ENCODE measurements at places on chromosomes 1 and 21. TPM values are rescaled to one million over a fixed set of nuclear protein-coding genes. Genes with fewer than 3 reads are reported as not detected.

F13B gene
- total RNA-seq: not detected

- H3K27ac ChIP-seq: no peak overlapping the region
- H3K27me3 ChIP-seq: no peaks in the 10 kb centered on the region
- H3K4me1 ChIP-seq: no peaks in the 10 kb centered on the region
- H3K4me3 ChIP-seq: no peak overlapping the region
Measured at GRCh38 chr1:82139751-82140468, 339.2 kb downstream of the ADGRL2 start.

GRCh38 chr1:198520524-198521254 is 19.8 kb downstream of the ATP6V1G3 start:
- H3K27me3 ChIP-seq: no peaks in the 10 kb centered on the region
- DNase-seq: no peak
- no peaks in the 10 kb centered on the region for H3K36me3 ChIP-seq

GRCh38 chr1:24972221-24972914 is 42.3 kb upstream of the RUNX3 start:
- peak overlapping the region; percentile 55 for H3K27ac ChIP-seq
- H3K27me3 ChIP-seq: peaks cover 3% of the 10 kb centered on the region
- H3K4me3 ChIP-seq: no peak overlapping the region
- peaks cover 5% of the 10 kb centered on the region for H3K36me3 ChIP-seq

DNA sequence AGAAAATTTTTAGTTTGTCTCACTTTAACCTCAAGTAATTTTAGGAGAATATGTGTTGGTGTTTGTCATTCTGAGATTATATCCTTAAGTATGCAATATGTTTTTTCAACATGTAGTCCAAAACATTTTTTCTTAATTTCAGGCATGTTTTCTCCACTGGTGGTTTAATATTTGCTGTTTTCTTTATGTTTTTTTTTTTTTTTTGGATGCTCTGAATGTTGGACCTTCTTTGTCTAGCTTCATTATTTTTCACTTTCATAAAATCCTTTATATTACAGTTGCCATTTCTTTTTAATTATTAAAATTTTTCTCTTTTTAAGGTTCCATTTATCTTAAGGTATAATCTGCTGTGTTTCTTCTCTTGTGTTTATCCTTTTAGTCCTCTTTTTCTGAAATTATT is 342.2 kb upstream of the DUSP10 start:
- H3K27ac ChIP-seq: no peak overlapping the region
- H3K27me3 ChIP-seq: no peaks in the 10 kb centered on the region
- no peak overlapping the region for H3K4me3 ChIP-seq
- no peaks in the 10 kb centered on the region for H3K36me3 ChIP-seq
- peaks cover 2% of the 10 kb centered on the region for H3K4me1 ChIP-seq

DNA sequence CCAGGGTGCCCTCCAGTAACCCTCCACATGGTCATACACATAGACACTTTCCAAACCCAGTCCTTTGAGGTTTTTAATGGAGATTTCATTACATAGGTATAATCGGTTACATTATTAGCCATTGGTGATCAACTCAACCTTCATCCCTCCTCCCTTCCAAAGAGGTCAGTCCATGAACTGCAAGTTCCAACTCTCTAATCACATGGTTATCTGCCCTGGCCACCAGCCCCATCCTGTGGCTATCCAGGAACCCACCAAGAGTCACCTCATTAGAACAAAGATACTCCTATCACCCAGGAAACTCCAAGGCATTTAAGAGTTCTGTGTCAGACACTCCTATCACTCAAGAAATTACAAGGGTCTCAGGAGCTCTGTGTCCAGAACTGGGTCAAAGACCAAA is 12.2 kb downstream of the ATP1A4 start:
- peaks cover 2% of the 10 kb centered on the region for H3K4me1 ChIP-seq
- H3K36me3 ChIP-seq: no peaks in the 10 kb centered on the region
- H3K27me3 ChIP-seq: no peaks in the 10 kb centered on the region
- no peak overlapping the region for H3K27ac ChIP-seq
- H3K4me3 ChIP-seq: no peak overlapping the region
- DNase-seq: no peak

NTMT2 gene
- total RNA-seq: not detected

GRCh38 chr1:183289051-183289496 is 103.0 kb downstream of the LAMC2 start:
- H3K27ac ChIP-seq: no peak overlapping the region
- DNase-seq: no peak
- no peak overlapping the region for H3K4me3 ChIP-seq
- no peaks in the 10 kb centered on the region for H3K36me3 ChIP-seq

GRCh38 chr1:153832293-153832692 is 57.1 kb downstream of the SLC27A3 start:
- no peak overlapping the region for H3K27ac ChIP-seq
- no peaks in the 10 kb centered on the region for H3K27me3 ChIP-seq
- H3K36me3 ChIP-seq: peaks cover 12% of the 10 kb centered on the region
- peaks cover 6% of the 10 kb centered on the region for H3K4me1 ChIP-seq
- DNase-seq: no peak
- no peak overlapping the region for H3K4me3 ChIP-seq

GRCh38 chr1:79353224-79353623 is 346.7 kb upstream of the ADGRL4 start:
- H3K27me3 ChIP-seq: no peaks in the 10 kb centered on the region
- no peak overlapping the region for H3K27ac ChIP-seq
- no peak for DNase-seq
- H3K36me3 ChIP-seq: no peaks in the 10 kb centered on the region
- H3K4me1 ChIP-seq: no peaks in the 10 kb centered on the region

GRCh38 chr1:110786802-110787327 is 86.1 kb upstream of the CD53 start:
- H3K27ac ChIP-seq: no peak overlapping the region
- H3K36me3 ChIP-seq: no peaks in the 10 kb centered on the region
- H3K4me1 ChIP-seq: no peaks in the 10 kb centered on the region
- no peak for DNase-seq

DNA sequence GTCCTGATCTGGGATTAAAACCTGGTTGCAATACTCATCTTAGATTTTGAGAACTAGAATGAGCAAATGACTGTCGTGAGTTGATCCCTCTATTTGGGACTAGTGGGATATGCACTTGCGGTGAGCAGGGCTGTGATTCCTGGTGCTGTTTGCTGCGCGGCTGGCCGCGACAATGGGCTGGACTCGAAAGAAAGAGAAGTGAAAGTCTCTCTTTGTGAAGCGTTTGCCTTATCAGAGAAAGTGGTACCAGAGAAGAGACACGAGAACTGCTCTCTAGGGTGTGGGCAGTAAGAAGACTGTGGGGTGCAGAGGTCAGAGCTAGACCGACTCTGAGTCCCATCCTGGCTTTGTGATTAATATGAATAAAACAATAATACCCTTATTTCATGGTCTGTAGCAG is 8.6 kb downstream of the ST6GALNAC3 start:
- H3K27me3 ChIP-seq: no peaks in the 10 kb centered on the region
- H3K27ac ChIP-seq: peak overlapping the region; percentile 63
- DNase-seq: no peak
- H3K36me3 ChIP-seq: no peaks in the 10 kb centered on the region
- no peak overlapping the region for H3K4me3 ChIP-seq
- peaks cover 76% of the 10 kb centered on the region for H3K4me1 ChIP-seq

DNA sequence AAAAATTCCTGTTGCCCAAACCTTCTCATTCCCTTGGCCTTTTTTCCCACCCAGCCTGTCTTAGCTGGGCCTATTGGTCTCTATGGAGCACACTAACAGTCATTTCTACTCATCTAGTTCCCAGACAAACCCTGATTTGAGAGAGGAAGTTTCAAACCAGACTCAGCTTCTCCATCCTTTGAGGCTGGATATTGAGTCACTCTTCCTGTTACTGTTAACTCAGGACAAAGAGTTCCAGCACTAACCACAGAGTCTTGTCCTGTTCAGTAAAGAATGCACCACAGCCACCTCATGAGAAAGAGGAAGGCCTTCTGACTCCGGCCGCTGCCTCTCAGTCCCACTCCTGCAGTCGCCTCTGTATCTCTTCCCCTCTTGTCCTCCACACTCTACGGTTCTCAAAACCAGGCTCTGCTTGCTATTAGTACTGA is 137.8 kb downstream of the PTPRC start:
- H3K4me3 ChIP-seq: no peak overlapping the region
- DNase-seq: no peak
- peaks cover 7% of the 10 kb centered on the region for H3K4me1 ChIP-seq
- no peaks in the 10 kb centered on the region for H3K27me3 ChIP-seq
- H3K36me3 ChIP-seq: no peaks in the 10 kb centered on the region

- no peak for DNase-seq
- no peaks in the 10 kb centered on the region for H3K27me3 ChIP-seq
- no peak overlapping the region for H3K4me3 ChIP-seq
- H3K4me1 ChIP-seq: peaks cover 7% of the 10 kb centered on the region
- H3K27ac ChIP-seq: peak overlapping the region; percentile 7
Measured at GRCh38 chr1:9332513-9333143, 39.9 kb downstream of the SPSB1 start.

DNA sequence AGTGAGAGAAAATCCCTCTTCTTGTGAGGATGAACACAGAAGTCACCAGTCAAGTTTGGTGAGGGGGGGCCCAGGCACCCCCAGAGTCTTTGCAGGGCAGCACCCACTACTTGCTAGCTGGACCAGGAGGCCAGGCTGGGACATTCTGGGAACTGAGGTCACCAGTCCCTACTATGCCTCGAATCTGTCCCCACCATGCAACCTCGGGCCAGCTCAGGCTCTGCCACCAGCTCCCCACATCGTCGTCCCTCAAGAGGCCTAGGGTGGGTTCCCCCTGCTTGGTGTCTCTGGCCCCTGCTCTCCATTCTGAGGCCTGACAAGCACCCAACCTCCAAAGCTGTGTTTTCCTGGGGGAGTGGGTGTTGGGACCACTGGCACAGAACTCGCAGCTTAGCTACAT is 22.2 kb upstream of the ZNF678 start:
- peaks cover 7% of the 10 kb centered on the region for H3K36me3 ChIP-seq
- H3K4me3 ChIP-seq: peak overlapping the region; percentile 58
- no peaks in the 10 kb centered on the region for H3K27me3 ChIP-seq
- no peak overlapping the region for H3K27ac ChIP-seq
- peaks cover 8% of the 10 kb centered on the region for H3K4me1 ChIP-seq
- DNase-seq: no peak

DNA sequence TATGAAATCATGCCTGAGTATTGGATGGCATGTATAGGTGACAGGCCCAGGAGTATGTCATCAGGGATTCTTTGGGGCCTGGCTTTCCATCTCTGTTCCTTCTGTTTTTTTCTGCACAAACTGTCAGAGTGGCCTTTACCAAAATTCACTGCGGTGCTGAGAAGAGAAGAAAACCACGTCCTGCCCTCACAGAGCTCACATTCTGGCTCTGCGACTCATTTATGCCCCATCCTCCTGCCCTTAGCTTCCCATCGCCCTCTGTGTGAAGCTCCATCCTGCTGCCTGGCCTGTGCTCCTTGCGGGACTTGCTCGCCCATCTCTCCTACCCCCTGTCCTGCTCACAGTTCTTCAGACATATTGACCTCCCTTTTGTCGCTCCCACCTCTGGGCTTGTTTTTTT is 73.4 kb downstream of the HUNK start:
- H3K4me3 ChIP-seq: no peak overlapping the region
- no peak for DNase-seq
- no peaks in the 10 kb centered on the region for H3K27me3 ChIP-seq
- H3K4me1 ChIP-seq: peaks cover 63% of the 10 kb centered on the region

GRCh38 chr1:217983051-217983375 is 302.1 kb upstream of the RRP15 start:
- H3K27ac ChIP-seq: no peak overlapping the region
- H3K27me3 ChIP-seq: peaks cover 18% of the 10 kb centered on the region
- DNase-seq: no peak
- no peaks in the 10 kb centered on the region for H3K36me3 ChIP-seq

AMY1C gene
- not detected for total RNA-seq

- no peak for DNase-seq
- no peak overlapping the region for H3K27ac ChIP-seq
- H3K36me3 ChIP-seq: no peaks in the 10 kb centered on the region
- no peaks in the 10 kb centered on the region for H3K4me1 ChIP-seq
Measured at GRCh38 chr1:3093898-3094626, 25.1 kb downstream of the PRDM16 start.

TMPRSS2 gene
- 1.3 TPM for total RNA-seq

TFF2 gene
- not detected for total RNA-seq

SRP9 gene
- total RNA-seq: 251 TPM

- DNase-seq: no peak
- peaks cover 5% of the 10 kb centered on the region for H3K27me3 ChIP-seq
- H3K27ac ChIP-seq: no peak overlapping the region
- H3K4me3 ChIP-seq: no peak overlapping the region
Measured at GRCh38 chr21:26956813-26957212, 10.1 kb downstream of the ADAMTS5 start.

GRCh38 chr1:12124693-12125421 is 41.9 kb upstream of the TNFRSF1B start:
- peaks cover 6% of the 10 kb centered on the region for H3K4me1 ChIP-seq
- H3K4me3 ChIP-seq: no peak overlapping the region
- H3K27ac ChIP-seq: no peak overlapping the region
- no peak for DNase-seq
- H3K36me3 ChIP-seq: no peaks in the 10 kb centered on the region

DNA sequence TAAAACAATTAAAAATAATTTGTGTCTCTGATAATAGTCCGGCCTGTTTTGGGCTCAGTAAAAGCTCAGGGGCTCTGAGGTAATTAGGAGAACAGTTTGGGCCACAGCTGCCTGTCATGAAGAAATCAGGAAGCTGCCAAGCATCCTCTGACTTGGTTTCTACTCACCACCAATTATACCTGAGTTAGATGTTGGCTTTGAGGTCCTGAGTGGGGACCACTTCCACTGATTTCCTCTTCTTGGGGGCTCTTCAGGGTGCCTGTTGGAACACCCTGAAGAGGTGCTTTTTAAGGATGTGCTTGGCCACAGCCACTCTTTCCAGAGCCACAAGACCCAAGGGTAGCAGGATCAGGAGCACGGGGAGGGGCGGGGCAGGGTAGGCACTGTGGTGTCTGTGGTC is 10.9 kb downstream of the SLC6A17 start:
- no peaks in the 10 kb centered on the region for H3K36me3 ChIP-seq
- H3K4me3 ChIP-seq: no peak overlapping the region
- H3K27ac ChIP-seq: no peak overlapping the region

DNA sequence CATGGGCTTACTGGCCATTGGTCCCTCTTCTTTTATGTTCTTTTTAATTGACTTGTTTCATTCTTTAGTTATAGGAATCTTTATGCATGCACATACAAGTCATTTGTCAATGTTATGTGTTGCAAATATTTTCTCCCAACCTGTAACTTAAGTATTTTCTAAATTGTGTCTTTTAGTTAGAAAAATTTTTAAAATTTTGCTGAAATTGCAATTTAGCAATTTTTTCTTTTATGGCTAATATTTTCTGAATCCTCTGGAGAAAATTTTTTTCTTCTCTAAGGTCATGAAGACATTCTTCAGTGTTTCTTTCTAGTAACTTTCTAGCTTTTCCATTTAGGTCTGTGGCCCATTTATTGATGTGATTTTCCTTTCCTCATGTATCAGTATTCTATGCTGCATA is 48.9 kb upstream of the TENT5C start:
- H3K27ac ChIP-seq: no peak overlapping the region
- peaks cover 12% of the 10 kb centered on the region for H3K27me3 ChIP-seq
